ENCODE measurements at places on chromosomes 16 and 17.

GRCh38 chr17:32261936-32262510 lies 3.6 kb upstream of the RHBDL3 start:
- no peak for DNase-seq

DNA sequence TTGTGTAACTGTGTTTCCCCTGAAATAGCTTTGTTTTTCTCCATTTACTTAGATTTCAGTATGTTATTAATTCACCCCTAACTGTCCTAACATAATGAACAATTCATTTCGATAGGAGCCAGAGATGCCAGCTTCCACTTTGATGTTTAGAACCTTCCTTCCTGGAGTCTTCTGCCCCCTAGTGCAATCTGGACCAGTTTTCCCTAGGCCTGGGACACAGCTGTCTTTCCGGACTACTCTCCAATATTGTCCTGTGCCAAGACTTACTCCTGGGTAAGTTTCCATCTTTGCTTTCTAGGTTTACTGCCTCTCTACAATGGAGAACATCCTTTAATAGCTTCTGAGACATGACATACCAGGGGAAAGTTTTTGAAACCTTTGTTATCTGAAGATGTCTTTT lies 12.8 kb downstream of the RECQL5 start:
- peak; percentile 42 for DNase-seq

GRCh38 chr17:28331891-28332420 lies 3.3 kb downstream of the IFT20 start:
- DNase-seq = no peak

- no peak for DNase-seq
These were observed 121.6 kb upstream of the ANKFN1 start for GRCh38 chr17:56031636-56032035.

DNA sequence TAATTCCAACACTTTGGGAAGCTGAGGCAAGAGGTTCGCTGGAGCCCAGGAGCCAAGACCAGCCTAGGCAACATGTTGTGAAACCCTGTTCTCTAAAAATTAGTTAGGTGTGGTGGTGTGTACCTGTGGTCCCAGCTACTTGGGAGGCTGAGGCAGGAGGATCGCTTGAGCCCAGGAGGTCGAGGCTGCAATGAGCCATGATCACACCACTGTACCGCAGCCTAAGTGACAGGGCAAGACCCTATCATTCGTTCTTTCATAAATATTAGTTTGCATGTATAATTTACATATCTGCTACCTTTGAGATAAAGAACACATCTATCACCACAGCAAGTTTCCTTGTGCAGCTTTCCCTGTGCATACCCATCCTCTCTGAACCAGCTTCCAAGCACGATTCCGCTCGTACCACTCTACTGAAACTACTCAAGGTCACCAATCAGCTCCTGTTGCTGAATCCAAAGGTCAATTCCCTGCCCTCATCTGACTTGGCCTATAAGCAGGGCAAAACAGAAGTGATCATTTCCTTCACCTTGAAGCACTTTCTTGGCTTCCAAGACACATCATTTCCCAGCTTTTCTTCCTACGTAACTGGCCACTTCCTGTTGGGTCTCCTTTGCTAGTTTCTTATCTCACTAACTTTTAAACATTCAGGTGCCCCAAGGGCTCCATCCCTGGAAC lies 49.1 kb downstream of the GRB2 start:
- DNase-seq = no peak

DNA sequence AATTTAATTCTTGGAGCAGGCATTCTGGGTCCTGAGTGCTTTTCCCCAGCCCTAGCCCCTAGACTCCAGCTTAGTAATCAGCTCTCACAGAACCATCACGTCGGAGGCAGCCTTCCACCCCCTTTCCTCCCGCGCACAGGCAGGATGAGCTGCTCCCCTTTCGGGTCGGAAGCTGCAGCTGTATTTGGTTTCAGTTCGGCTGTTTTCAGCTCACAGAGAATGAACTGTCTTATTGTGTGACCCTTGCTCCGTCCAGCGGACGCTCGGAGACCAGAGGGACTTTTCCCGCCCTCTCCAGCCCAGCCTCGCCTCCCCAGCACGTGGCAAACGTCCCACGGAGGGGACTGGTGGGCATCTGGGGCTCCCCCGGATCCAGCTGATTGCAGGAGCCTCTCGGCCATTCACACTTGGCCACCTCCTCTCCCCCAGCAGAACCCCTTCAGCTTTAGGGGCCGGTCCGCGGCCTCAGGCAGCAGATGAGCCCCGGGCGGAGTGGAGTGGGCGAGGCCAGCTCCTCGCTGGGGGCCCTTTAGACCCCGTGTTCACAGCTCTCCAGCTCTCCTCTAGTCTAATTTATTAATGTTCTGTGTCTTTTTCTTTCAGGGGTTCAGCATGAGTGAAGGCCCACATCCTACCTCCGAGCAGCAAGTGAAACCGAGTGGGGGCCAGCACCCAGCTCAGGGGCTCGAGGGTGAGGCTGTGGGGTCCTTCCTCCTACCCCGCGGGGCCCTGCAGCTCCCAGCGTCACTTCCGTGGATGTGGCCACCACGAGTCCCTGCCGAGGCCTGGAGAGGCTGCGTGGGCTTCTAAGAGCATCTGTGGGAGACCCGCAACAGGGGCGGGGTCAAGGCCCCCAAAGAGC lies 863 bp upstream of the UTS2R start:
- DNase-seq = no peak

- DNase-seq = no peak
These were observed 279.6 kb downstream of the SNX29 start for GRCh38 chr16:12255919-12256665.

GRCh38 chr17:57154921-57155320 lies 69.9 kb downstream of the AKAP1 start:
- no peak for DNase-seq

DNA sequence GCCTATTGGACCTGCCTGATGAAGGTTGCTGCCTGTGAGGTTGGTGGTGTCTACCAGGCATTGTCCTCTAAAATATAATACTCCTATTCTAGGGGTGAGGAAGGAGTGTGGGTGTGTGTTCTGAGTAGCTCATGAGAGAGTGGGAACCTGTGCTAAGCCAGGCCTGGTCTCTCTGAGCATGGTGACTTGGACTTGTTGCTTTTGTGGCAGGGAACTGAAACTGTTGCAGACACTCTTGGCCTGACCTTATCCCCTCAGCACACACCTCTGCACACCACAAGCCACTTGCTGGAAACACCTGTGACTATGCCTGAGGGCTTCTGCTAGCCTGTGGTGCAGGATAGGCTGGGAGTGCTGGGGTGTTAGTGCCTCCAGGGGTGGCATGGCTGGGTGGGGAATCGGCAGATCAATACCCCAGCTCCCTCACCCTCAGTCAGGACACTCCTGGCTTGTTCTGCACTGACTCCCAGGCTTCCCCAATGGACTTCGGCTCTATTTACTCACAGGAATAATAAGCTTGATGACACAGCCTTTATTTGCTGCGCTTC lies 29.9 kb downstream of the PLCG2 start:
- no peak for DNase-seq

DNA sequence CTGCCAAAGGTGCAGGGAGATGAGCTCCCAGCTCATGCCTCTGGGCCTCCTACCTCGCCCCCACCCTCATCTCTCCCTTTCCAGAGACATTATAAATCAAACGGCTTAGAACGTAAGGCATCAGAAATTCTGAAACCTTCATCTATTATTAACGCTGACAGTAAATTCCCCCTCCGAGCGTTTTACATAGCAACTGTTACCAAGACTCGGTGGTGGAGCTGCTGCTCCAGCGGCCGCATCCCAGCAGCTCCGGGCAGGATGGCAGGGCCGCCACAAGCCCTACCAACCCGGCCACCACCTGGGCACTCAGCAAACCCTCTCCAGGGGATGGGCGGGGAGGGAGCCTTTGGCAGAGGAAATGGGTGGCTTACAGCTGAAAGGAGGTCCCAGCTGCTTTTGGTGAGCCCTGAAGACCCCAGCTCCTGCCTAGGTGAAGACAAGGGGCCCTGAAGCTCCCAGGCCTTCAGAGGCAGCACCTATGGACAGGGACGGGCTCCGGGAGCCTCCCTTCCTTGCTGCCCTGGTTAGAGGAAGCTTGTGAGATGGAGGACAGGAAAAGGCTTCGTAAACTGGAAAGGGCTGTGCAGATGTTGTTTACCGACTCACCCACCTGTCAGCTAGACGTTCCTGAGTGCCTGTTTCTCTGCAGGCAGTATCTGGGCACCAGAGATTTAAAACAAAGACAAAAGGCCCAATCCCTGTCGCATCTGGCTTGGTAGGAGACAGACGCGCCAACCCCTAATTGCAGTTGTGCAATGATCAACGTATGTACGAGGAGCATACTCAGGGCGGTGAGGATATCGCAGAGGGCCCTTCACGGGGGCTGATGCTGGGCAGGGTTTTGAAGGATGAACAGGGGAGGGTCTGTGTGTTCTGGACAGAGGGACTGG lies 76.9 kb downstream of the RAI1 start:
- no peak for DNase-seq

DNA sequence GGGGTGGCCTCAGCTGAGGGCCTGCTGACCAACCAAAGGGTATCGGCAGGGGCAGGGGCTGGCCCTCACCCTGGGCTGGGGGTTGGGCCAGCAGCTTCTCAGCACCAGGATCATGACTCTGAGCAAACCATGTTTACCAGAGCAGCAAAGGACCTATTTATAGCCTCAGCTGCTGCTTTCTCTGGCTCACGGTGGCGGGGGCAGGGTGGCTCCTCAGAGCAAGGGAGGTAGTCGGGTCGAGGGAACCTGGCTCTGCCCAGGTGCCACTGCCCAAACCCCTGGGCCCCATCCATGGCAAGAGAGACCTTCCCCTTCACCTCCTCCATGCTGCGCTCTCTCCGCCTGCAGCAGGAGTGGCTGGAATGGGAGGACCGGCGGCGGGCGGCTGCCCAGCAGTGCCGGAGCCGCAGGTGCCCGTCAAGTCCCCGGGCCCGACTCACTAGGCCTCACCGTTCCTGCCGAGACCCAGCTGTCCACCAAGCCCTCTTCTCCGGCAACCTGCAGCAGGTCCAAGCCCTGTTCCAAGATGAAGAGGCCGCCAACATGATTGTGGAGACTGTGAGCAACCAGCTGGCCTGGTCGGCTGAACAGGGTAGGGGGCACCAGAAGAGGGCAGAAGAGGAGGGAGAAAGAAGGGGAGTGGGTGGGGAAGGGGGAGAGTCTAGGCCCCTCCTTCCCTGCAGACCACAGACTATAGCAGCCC lies at the start of gene ASB16:
ASB16 (plus strand) TSS at position 206 of the 703 bp plus-strand sequence; CDS start at position 292, 86 bp downstream.
- DNase-seq = no peak

DNA sequence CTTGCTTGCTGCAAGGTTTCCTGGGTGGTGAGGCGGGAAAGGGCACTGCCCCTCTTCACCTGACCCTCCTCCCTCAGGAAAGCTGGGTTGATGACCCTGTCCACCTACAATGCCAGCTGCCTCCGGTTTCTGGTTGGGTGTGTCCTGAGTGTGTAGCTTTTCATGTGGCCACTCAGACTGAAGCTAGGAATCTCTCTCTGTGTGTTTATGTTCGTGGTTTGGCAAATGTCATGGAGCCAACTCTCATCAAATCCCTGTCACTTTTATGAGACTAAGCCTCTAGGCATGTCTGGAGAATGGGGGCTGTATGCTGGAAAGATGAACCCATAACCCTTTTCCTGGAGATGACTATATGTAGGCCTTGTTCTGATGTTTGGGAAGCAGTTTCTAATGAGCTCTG lies 17.1 kb downstream of the PLEKHG4 start:
- DNase-seq = no peak

DNA sequence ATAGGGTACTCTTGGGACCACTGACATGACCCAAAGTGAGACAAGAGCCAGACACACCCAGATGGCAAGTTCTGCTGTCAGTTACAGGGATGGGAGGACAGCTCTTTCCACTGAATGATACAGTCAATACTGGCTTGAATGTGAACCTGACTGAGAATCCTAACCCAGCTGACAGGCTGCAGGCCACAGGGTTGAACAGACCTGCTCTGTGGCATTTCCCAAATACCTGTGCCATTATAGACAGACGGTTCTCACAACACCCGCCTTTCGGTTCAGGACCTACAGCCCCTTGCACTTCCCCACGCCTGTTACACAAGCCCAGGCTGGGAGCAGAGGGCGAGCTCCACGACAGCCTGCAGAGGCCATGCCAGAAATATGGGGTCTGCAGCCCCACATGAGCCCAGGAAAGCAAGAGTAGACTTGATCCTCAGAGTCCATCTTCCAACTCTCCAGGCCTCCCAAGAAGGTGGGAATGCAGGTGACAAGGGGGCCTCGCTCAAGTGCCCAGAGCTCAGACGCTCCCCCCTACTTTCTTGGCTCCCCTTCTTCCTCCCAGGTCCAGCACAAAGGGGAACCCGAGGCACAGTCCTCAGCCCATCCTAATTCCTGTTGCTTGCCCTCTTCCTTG lies 314.3 kb downstream of the SOX9 start:
- no peak for DNase-seq

- DNase-seq = no peak
These were observed 217.2 kb downstream of the SHCBP1 start for GRCh38 chr16:46404028-46404427.

DNA sequence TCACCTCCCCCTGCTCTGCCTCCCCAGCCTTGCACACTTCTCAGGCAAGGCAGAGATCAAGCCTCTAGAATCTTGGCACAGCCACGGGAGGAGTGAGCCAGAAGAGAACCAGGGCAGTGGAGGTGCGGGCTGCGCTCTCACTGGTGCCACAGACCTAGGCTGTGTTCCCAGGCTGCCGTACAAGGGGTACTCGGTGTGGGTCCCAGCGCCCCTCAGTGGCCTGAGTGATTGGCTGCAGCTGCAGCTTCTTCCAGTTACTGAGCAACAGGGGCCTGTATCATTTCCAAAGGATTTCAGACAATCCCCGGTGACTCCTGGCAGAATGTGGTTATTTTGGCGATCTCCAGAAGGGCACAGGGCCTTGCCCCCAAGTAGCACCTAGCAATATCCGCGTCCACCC lies 1852.1 kb downstream of the TP53TG3F start:
- DNase-seq = no peak

DNA sequence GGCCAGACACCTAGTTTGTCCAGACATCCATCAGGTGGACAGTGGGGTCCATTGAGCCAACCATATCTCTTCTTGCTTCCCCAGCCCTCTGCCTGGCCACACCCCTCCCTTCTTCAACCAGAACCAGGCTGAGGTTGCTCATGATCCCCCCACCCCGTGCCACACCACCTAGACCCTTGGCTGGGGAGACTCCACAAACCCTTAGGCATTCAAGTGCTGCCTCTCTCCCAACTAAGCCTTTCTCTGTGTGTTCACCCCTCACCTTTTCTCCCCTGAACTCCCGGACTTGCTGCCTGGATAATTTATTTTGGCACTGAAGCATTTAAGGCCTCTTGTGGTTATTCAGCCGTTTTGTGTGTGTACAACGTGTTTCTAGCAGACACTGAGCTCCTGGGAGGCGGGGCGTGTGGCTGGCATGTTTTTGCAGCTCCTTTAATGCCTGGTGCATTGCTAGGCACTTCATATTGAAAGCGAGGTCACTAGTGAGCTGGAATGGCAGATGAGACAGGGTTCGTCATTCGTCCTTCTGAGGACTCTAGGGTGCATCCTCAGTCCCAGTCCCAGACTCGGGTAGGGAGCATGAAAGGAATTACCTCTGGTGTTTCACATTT lies 28.7 kb downstream of the CACNA1G start:
- no peak for DNase-seq

DNA sequence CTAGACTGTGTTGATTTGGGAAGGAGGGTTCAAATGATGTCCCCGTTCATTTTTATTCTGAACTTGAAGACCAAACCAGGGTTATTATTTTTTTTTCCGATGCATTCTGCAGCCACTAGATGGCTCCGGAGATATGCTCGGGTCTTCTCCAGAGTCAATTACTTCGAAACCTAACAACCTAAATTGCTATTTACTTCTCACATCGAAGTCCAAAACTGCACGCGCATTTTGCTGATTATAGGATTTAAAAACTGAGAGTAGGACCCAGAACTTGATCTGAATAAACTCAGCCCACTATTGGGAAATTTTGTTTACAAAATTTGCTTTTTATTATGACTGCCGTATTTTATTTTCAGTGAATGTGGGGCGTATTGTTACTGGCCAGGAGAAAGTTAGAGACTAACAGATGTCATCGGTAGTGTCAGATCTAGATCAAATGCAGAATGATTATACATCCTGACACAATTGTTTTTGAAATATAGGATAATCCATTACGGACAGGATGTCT lies 263.8 kb downstream of the HS3ST3A1 start:
- no peak for DNase-seq
